Activated T-helper 9 cell treated with anti-CD3 and anti-CD28 coated beads, Interleukin-2, amount 50 U/mL, for 16 hours (primary cell): ENCODE measurements at places on chromosomes 5 and 9.

GRCh38 chr5:174328631-174329299 lies 283.3 kb downstream of the NSG2 start:
- no peak for DNase-seq

GRCh38 chr5:125331987-125332598 lies 585.7 kb upstream of the ZNF608 start:
- DNase-seq = no peak

GRCh38 chr5:111427762-111428161 lies 84.6 kb downstream of the STARD4 start:
- DNase-seq = no peak

DNA sequence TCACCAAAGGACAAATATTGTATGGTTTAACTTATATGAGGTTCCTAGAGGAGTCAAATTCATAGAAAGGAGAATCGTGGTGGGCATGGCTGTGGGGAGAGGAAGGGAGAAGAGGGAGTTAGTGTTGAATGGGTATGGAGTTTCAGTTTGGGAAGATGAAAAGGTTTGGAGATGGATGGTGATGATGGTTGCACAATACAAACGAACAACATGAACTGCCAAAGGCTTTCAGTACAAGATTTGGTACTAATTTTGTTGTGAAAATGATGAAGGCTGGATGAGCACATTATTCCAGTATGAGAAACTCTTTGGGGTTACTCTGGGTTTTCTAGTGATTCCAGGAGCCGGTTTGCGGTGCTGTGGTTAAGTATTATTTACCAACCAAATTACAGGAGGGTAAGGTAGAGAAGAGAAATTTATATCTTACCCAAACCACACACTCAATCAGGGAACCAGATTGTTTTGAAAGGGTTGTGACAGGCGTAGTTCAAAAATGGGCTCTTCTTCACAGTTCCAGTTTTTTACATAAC lies 112.0 kb upstream of the TBC1D2 start:
- DNase-seq = no peak

GRCh38 chr9:129701549-129701948 lies 36.1 kb downstream of the PRRX2 start:
- DNase-seq = no peak

GRCh38 chr5:122774861-122775549 lies at the start of gene SNX2:
SNX2 (plus strand) TSS chr5:122775080; CDS start chr5:122775104, 24 bp downstream.
- peak; percentile 84 for DNase-seq

GRCh38 chr9:108168236-108168850 lies 678.8 kb upstream of the KLF4 start:
- no peak for DNase-seq

GRCh38 chr5:8907168-8907868 lies 638.6 kb downstream of the SEMA5A start:
- DNase-seq = no peak

DNA sequence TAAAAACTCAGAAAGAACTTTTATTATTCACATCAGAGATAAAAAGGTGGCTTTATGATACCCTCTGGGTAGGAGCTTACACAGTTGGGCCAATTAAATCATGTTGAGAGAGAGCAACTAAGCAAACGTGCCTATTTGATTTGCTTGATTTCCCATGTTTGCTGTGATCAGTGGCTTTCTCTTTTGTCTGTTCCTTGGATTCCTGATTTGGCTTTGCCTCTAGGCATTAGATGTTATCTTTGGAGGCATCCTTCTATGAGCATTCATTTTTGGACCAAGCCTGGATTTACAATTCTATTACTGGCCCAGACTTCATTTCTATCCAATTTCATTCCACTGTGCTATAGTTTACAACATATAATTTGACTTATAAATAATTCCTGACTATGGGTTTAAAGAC lies 35.9 kb downstream of the VCAN start:
- no peak for DNase-seq

- no peak for DNase-seq
These were observed 40.7 kb upstream of the HNRNPA0 start for GRCh38 chr5:137794863-137795262.

DNA sequence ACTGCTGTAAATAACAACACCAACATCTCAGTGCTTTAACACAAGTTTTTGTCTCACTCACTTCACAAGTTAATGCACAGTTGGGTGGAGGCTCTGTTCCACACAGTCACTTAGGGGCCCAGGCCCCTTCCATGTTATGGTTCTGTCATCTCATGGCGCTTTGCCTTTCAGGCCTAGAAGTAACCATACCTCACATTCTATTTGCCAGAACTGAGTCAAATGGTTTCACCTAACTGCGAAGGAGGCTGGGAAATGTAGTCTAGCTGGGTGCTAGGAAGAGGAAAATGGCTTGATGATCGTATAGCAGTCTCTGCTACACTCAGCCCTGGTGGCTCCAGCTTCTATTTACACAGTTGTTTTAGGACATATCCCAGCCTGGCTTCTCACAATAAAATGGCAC lies 23.1 kb upstream of the MVB12B start:
- DNase-seq = no peak

DNA sequence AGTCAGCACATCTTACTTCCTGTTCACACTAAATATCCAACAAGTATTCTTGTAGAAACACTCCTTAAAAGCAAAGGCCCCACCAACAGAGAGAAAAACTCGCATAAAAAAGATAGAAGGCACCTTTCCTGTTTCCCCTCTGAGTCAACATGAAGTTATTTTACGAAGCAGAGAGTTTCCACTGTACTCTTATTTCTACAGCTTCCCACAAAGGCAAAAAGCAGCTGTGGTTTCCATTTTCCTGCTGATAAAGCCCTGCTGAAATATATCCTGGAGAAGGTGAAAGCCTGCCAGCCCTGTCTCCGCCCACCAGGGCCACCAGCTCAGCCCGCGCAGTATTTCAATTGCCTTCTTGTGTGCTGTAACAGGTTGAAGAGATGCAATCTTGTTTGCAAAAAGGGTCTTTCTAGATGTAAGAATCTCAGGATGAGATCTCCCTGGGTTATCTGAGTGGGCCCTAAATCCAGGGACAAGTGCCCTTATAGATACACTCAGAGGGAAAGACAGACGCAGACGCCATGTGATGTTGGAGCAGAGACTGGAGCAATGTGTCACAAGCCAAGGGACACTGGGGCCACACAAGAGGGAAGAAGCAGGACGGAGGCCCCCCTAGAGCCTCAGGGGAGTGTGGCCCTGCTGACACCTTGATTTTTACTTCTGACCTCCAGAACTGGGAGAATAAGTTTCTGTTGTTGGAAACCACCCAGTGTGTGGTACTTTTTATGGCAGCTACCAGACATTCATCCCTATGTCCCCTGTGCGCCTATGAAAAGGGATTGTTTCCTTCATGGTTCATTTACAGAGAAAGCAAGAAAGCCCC lies 19.9 kb downstream of the SEMA4D start:
- peak; percentile 54 for DNase-seq

- DNase-seq = no peak
These were observed 98.7 kb upstream of the IFNE start for GRCh38 chr9:21580636-21581378.

- DNase-seq = no peak
These were observed 13.3 kb upstream of the SEC16A start for GRCh38 chr9:136496181-136496580.

DNA sequence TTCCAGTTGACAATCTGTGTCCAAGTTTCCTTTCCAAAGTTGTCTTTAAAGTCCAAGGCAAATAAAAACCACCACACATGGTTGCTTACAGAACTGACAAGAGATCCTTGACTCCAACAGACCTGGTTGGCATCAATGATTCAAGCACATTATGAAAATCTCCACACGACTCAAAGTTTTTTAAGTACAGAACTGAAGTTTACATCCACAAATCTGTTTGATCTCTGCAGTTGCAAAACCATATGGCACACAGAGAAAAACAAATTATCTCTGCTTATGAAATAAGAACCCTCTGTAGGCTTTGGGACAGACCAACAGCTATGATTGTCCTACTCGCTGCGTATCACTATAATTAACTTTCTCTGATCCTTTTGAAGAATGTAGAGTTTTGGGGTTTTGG lies 60.8 kb downstream of the MLLT3 start:
- no peak for DNase-seq

DNA sequence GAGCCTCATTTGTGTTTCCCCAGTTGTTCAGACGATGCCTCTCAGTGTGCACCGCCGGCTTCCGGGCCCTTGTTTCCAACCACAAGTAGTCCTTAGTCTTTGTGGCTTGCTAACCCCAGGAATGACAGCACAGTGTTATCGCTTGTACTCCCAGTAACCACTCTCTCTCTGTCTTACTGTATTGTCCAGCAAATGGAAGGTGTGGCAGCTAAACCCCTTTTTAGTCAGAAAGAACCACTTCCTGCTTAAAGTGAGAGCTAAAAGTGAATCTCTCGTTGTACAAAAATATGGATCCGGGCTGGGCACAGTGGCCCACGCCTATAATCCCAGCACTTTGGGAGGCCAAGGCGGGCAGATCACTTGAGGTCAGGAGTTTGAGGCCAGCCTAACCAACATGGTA lies 61.3 kb downstream of the ENC1 start:
- DNase-seq = peak; percentile 45

DNA sequence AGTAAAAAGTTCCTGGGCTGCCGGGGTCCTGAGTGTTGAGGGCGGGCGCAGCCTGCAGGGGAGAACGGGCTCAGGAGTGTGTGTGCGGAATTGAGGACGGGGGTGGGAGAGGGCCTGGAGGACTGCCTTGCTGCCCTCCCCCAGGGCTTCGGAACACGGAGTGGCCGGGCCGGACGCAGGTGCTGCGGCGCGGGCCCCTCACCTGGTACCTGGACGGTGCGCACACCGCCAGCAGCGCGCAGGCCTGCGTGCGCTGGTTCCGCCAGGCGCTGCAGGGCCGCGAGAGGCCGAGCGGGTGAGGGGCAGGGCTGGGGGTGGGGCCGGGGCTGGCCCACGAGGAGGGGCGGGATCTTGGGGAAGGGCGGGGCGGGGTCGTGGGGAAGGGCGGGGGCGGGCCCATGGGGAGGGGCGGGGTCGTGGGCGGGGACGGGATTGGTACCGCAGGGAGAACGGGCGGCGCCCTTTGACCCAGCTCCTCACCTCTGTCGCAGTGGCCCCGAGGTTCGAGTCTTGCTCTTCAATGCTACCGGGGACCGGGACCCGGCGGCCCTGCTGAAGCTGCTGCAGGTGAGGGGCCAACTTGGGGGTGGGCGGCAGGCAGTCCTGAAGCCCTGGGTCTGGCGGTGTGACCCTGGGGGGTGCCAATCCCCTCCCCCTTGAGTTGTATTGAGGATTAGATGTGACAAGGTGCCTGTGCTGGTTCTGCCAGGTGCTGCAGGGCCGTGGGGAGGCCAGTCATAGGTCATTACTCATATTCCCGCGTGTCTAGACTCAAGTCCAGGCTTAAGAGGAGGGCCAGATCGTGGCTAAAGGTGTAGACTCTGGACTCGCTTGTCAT lies 7.1 kb downstream of the FPGS start:
- DNase-seq = no peak

DNA sequence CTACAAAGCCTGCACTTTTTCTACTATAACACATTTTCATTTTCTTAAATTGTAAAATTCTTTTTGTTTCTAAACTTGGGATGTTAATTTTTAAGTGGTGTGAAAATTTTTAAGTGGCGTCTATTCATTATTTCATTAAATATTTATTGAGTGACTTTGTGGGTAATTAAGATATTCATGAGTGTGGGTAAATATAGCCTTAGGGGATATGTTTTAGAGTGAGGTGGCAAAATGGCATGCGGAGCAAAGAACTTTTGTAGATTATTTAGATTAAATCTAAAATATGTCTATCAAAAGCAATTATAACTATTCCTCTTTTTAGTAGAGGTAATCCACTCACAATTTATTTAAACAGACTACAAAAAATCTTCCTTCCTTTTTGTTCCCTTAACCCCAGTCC lies 188.4 kb downstream of the PCSK1 start:
- no peak for DNase-seq

DNA sequence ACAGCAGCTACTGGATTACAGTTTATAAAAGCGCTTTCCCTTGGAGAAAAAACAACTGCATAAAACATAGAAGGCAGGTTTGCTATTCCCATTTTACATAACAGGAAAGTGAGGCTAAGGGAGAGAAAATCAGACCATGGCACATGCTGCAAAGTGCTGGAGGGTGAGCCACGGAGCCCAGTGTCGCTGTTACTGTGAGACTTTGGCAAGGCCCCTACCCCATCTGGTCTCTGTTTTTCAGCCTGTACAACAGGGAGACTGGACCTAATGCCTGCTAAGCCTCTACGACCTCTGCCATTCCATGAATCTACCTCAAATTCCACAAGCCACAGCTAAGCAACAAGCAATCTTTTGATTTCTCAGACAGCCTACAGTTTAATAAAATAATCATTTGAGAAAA lies 139.2 kb downstream of the GABBR2 start:
- no peak for DNase-seq

- DNase-seq = no peak
These were observed 4.6 kb downstream of the SLC35A4 start for GRCh38 chr5:140569197-140569596.

- no peak for DNase-seq
These were observed 56.8 kb downstream of the MINAR2 start for GRCh38 chr5:129804705-129805104.

- DNase-seq = no peak
These were observed 467.1 kb upstream of the ST8SIA4 start for GRCh38 chr5:101370181-101370580.

- no peak for DNase-seq
These were observed 167.3 kb upstream of the MOCS2 start for GRCh38 chr5:53276825-53277224.

GRCh38 chr5:71783891-71784290 lies 64.8 kb downstream of the CARTPT start:
- DNase-seq = no peak

GRCh38 chr9:134630861-134631260 lies 10.7 kb upstream of the COL5A1 start:
- DNase-seq = no peak

DNA sequence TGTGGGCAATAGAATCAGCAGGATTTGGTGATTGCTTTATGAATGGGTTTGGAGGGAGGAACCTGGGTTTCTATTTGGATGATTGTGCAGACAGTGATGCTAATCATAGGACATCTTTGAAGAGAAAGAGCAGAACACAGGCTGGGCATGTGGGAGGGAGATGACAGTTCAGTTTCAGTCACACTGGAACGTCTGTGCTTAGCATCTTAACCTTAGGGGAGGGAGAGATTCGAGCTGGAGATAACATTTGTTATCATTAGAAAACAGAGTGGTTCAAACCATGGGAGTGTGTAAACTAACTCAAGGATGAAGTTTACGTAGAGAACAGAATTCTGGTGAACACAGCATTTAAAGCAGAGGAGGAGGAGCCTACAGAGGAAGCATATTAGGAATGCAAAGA lies 138.6 kb upstream of the PPP2R2B start:
- DNase-seq = no peak

DNA sequence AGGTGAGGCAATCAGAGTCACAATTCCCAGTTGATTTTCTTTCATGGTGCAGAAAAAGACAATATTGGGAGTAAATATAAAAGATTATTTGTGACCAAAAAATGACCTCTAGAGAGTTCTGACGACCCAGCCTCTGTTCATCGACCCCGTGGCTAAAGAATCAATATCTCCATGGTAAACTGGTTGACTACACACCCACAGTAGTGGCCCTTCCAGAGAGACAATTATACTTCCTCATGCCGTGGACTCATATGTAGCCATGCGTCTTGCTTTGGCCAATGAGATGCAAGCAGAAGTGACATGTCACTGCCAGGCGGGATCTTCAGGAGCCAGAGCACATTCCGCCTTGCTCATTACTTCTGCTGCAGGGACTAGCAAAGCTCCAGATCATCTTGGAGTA lies 163.3 kb upstream of the RAD23B start:
- no peak for DNase-seq
